ENCODE measurements at places on chromosomes 11 and 22.

DNA sequence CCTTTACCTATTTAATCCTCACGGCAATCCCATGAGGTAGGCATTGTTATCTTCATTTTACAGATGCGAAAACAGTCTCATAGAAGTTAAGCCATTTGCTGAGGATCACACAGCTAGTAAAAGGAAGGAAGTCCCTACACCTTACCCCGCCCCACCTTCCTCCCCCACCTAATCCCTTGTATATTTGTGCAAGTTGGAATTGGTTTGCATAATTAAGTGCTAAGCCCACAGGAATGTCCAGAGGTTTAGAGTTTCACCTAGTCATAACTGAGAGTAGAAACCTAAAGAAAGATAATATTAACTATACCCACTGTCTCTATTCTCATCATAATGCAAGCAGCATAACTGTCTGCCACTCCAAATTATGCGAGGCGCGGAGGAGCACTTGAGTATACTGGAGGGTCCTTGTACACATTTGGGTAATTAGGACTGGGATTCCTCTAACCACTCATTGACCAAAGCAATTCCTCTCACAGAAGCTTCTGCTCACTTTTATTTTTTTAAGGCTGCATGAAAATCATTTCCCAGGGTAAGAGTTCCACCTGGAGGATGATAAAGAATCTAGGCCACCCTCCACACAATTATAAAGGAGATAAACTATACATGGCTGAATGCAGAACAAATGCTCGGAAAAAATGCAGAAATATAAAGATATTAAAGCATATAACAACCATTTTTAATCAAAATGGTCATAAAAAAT, 199.9 kb downstream of the FAM181B start:
- DNase-seq = no peak

- no peak for DNase-seq
These were observed 2.9 kb downstream of the CCDC86 start for GRCh38 chr11:60844870-60845221.

DNA sequence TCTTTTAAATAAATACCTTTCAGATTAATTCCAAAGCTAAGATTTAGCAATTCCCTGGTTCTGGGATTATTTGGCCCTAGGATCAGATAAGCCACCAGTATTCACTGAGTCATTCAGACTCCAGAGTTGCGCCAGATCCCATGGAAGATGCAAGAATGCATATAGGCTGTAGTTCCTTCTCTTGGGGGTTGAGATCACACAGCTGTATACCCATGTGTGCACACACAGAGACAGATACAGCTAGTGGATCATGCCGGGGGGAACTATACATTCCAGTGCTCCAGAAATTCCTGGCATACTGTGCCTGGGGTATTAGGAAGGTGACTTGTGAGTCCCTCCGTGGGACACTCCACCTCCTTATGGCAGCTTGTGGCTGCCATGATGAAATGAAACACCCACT, 75.4 kb downstream of the ZBTB16 start:
- DNase-seq = no peak

DNA sequence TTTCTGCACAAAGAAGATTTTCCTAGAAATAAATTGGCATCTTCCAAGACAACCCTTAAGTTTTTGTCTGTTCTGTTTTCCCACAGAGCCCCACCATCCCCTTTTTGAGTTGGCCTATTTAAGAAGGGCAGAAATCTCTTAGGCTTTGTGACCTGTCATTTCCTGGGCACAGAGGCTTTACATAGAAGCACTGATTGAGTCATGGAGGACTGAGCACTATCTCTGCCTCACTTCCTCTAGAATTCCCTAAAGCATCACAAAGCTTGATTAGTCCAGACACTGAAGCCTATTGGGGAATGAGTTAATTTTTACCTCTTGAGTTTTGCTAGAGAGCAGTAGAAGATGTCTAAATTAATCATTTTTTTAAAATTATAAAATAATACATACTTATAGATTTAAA, 25.4 kb downstream of the TRIM44 start:
- DNase-seq = no peak
